Hippocampal formation (tissue), 2 donors: ENCODE measurements at places on chromosomes 5 and 9.

DNA sequence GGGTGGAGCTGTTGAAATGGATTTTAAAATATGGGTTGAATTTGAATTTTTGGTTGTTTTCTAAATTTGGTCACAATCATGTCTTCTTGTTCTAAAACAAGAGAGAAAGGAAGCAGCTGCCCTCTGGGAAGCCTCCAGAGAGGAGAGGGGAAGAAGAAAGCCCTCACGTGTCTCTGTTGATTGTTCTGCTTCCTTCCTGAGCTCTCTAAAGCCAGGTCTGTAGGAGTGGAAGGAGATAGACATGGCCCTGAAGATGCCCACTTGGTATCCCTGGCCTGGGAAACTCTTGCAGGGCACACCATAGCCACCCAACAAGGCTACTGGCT lies 59.6 kb downstream of the GALNT12 start:
- DNase-seq = no peak

DNA sequence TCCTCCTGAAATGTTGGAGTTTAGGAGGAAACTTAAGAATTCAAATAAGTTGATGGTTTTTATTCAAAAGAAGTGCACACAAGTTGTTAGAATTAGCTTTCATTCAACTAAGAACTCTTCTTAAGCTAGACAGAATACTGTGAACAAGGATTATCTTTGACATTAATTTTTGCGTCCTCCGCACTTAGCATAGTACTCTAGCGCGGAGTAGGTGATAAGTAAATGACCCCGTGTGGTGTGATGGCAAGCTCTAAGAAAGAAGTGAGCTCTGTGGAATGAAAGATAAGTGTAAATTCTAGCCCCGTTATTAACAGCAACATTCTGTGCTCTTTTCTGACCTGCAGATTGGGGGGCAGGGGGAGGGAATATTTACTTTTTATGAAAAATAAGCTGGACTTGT lies 1.0 kb downstream of the BRIX1 start:
- no peak for DNase-seq

DNA sequence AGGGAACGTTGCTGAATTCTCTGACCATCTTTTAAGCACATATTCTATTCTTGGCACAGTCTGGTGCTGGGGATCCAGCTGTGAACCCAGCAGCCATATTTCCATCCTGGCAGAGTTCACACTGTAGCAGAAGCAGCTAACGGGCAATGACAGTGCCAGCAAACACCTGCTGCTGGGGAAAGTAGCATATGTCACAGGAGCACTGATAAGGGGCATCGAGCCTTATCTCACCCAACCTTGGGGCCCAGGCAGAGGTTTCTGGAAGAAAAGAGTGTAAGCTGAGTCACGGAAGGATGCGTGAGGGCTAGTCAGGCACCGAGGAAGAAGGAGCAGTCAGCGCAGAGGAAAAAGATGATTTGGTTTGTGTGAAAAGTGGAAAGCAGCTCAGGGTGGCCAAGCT lies 1.1 kb downstream of the NDOR1 start:
- DNase-seq = no peak

GRCh38 chr9:115992834-115993233 lies 160.8 kb upstream of the PAPPA start:
- DNase-seq = no peak

- no peak for DNase-seq
These were observed 402.9 kb downstream of the RAB3C start for GRCh38 chr5:58985759-58986158.

- DNase-seq = no peak
These were observed 49.5 kb upstream of the ELOVL7 start for GRCh38 chr5:60893521-60893920.

GRCh38 chr9:116313638-116314037 lies 160.0 kb downstream of the PAPPA start:
- no peak for DNase-seq

- DNase-seq = no peak
These were observed 81.8 kb downstream of the FBXW11 start for GRCh38 chr5:171924493-171925122.

GRCh38 chr5:141849415-141850243 lies 28.6 kb downstream of the PCDH1 start:
- peak; percentile 86 for DNase-seq

- DNase-seq = no peak
These were observed 3.9 kb downstream of the GLIPR2 start for GRCh38 chr9:36140086-36141084.

GRCh38 chr5:120621339-120621738 lies 157.2 kb downstream of the PRR16 start:
- DNase-seq = no peak

DNA sequence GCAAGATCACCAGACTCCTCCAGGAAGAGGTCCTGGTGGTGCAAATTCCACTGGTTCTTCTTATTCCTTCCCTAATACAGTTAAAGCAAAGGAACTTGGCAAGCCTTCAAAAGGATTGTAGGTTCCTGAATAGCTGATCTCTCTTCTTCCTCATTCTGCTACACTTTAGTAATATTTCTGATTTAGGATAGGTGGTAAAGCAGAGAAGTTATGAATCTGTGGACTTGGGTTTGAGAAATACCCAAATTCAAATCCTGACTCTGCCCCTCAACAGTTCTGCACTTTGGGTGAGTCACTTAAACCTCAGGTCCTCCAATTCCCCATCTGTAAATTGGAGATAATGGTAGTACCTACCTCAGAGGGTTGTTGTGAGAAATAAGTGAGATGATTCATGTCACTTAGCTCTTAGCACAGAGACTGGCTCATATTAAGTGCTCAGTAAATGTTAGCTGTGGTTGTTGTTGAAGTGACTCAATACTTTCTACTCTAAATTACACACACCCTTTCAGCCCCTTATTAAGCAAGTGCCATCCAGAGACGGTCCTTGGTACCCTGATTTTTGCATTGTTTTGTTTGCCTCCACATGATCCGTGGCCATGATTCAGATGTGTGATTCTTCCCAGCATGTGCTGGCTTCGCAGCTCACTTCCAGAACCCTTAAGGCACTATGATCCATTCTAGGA lies 5.2 kb downstream of the SH3RF2 start:
- no peak for DNase-seq

DNA sequence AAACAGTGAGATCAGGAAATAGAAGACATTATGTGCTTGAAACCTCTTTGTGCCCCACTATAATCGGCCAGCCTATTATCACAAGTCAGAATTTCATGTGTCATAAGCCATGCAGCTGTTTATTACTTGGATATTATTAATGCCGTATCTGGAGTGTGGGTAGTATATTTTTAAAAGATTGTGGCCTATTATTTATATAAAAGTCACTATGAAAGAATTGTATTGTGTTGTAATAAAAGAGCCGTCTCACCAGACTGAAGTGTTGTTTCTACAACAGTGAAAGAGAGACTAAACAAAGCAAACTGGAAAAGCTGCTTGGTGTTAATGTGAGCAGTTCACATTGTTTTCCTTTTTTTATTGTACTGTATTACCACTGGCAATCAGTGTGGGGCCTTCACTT lies 449.1 kb downstream of the PSAT1 start:
- DNase-seq = no peak

DNA sequence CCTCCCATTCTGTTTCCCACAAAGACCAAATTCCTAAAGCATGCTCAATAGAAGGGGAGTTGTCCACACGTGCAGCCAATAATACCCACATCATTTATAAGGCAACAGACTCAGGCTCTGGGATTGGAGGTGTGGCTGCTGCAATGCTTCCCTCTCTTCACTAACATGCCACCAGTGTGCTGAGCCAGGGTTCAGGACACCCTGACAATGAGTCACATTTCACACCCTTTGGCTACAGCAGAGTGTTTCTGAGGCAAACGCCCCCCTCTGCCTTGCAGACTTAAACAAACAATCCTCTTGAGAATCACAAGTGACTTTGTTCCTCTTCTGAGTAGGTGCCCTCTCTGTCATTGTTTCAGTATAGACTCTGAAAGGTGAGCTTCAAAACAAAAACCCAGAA lies 189.3 kb upstream of the TLE4 start:
- no peak for DNase-seq

DNA sequence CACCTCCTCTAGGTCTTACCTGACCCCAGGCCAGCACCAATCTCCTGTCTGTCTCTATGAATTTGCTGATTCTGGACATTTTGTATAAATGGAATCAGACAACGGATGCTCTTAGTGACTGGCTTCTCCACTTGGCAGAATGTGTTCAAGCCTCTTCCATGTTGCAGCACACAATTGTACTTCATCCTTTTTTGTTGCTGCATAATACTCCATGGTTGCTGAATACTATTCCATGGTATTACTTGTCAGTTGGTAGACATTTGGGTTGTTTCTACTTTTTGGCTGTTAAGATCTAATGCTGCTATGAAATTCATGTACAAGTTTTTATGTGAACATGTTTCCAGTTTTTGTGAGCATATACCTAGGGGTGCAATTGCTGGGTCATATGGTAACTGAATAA lies 34.3 kb upstream of the FCN1 start:
- DNase-seq = no peak

GRCh38 chr9:136620441-136621018 lies 42.2 kb upstream of the EGFL7 start:
- no peak for DNase-seq

DNA sequence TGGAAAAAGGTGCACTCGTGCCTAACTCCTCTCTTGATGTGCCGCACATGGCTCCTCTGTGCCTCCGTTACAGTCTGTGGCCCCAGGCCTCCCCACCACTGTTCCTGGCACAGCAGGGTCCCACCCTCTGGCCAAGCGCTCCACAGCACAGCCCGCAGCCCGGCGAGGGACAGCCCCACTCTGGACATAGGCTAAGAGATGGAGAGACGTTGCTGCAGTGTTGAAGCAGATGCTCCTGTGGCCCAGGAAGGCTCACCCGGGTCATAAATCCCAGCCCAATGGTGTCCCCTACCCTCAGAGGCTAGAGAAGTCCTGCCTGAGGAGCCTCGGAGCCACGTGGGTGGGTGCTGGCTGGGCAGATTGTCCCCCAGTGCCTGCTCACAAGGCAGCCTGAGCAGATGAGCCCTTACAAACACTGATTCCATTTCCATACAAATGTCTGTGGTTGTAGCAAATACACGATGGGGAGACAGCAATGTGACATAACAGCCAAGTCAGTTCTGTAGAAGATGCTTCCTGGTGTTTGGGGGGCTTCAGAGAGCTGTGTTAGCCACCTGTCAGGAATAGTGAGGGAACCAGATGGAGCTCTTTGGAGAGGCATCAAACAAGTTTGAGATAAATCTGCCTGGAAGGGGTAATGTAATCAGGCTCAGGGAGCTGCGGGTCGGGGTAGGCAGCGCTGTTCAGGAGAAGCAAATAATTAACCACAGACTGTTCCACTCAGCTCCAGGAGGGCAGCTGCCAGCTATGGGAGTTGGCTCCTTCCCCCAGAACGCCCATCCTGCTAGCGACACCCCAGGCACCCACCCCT lies 41.7 kb downstream of the C5orf15 start:
- DNase-seq = no peak

GRCh38 chr9:80066931-80067330 lies 495.2 kb downstream of the TLE4 start:
- DNase-seq = no peak

DNA sequence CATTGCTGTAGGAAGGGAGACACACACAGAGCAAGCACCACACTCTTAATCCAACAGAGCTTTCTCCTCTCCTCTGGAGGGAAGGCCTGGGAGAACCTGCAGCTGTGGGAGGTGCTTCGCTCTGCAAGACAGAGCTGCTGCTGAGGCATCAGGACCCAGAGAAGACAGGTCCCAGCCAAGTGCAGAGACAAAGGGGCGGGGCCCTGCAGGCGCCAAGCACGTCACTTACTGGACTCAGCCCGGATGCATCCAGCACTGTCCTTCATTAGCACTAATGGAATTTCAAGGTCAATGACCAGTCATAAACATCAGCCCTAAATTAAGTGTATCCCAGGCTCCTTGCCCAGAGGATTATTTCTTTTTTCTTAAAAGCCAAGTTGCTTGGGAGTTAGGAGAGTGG lies 337.1 kb upstream of the PANK3 start:
- no peak for DNase-seq

DNA sequence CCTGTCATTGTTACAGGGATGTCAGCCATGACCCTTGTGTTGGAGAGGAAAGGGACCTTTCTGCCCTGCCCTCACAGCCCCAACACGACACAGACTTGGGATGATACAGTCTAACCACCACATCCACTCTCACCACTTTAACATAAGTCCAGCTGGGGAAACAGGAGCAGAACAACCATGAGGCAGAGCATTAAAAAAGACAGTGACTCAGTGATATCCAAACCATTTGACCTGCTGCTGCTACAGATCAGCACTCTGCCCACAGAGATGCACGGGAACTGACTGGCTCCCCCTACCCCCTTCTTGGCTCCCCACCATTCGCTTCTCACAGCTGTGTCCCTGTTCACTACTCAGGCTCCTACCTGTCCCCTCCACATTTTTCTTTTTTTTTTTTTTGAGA lies 458.6 kb downstream of the ZNF608 start:
- DNase-seq = no peak

- DNase-seq = no peak
These were observed 2.5 kb upstream of the PHF19 start for GRCh38 chr9:120879446-120879845.

GRCh38 chr5:77847814-77848290 lies 71.7 kb upstream of the TBCA start:
- peak; percentile 43 for DNase-seq

DNA sequence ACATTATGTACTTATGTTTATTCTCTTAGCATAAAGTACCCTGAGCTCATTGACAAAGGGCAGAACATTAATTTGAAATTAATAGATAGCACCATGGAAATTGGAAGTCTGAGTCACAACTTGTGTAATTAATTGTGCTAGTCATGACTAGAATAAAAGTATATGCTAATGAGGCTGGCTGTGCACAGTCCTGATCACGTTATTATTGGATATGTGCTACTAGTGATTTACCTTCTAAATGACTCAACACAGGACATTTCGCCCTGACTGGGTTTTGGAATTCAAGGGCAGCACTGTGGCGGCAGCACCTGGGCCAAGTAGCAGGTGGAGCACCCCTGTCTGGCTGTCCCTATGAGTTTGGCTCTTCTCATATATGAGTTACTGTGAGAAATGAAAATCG lies 341.8 kb downstream of the ICE1 start:
- DNase-seq = no peak

- DNase-seq = no peak
These were observed 63.8 kb downstream of the EHMT1 start for GRCh38 chr9:137682428-137683105.

DNA sequence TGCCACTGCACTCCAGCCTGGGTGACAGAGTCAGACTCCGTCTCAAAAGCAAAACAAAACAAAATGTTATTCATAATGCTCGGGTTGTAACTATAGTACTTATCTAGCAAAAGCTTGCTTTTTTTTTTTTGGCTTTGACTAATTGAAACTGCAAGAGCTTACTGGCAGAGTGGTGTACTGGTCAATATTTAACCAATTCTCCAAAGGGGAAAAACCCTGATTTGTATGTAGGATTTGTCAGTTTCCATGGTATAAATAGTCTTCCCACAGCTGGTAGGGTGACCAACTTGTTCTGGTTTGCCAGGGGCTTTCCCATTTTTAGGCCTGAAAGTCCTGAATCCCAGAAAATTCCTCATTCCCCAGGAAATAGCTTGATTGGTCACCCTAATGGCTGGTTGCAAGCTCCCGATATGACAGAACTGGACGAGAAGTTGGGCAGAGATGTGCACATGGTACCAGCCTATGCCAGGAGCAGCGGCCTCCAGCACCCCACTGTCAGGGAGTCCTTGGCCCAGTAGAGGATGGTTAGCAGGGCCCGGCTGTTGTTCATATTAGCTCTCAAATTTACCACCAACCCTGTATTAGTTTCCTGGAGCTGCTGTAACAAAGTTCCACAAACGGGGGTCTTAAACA lies 58.0 kb downstream of the FXN start:
- DNase-seq = no peak
